Muscle of leg (tissue), 16 donors: ENCODE measurements at places on chromosomes 2 and 18. TPM values are rescaled to one million over a fixed set of nuclear protein-coding genes. Genes with fewer than 3 reads are reported as not detected.

Gene CNTNAP5
- polyA plus RNA-seq = 0.32 TPM

Gene DCDC2C
- not detected for polyA plus RNA-seq

Gene LONRF2
- 0.80 TPM for polyA plus RNA-seq

Gene GRP
- polyA plus RNA-seq = 0.23 TPM

Gene TLX2
- not detected for polyA plus RNA-seq

Gene CDKL4
- polyA plus RNA-seq = 0.29 TPM

Gene UNC50
- polyA plus RNA-seq = 32.9 TPM

Gene AGAP1
- 23.7 TPM for polyA plus RNA-seq

Gene AQP12B
- polyA plus RNA-seq = 1.6 TPM

DNA sequence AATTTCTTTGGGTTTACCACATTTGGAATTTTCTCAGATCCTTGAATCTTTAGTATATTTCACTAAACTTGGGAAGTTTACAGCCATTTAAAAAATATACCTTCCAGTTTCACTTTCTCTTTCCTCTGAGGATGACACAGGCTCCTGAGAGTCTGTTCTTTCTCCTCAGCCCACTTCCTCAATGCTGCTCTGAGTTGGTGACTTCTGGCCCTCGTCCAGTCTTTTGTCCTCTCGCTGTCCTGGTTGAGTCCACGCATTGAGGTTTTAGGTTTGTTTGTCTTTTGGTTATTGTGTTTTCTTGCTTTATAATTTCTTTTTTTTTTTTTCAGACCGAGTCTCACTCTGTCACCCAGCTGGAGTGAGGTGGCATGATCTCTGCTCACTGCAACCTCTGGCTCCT is 40.7 kb upstream of the GALR1 start:
- peak; percentile 71 for DNase-seq
- peaks cover 30% of the 10 kb centered on the region for H3K4me1 ChIP-seq
- H3K4me3 ChIP-seq = no peak overlapping the region
- no peaks in the 10 kb centered on the region for H3K27me3 ChIP-seq
- peak overlapping the region; percentile 62 for H3K27ac ChIP-seq
- H3K36me3 ChIP-seq = no peaks in the 10 kb centered on the region

DNA sequence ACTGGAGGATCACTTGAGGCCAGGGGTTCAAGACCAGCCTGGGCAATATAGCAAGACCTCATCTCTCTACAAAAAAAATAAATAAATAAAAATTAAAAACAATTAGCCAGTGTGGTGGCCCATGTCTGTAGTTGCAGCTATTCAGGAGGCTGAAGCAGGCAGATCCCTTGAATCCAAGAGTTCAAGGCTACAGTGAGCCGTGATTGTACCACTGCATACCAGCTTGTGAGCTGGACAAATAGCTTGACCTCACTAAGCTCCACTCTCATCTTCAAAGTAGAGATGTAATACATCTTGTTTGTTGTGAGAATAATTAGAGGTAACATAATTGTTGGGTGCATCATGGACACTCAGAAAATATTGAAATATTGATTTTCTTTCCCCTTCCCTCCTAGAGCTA is 31.1 kb upstream of the MAPRE2 start:
- no peaks in the 10 kb centered on the region for H3K4me1 ChIP-seq
- no peaks in the 10 kb centered on the region for H3K27me3 ChIP-seq
- no peak overlapping the region for H3K4me3 ChIP-seq
- H3K36me3 ChIP-seq = no peaks in the 10 kb centered on the region
- DNase-seq = no peak

DNA sequence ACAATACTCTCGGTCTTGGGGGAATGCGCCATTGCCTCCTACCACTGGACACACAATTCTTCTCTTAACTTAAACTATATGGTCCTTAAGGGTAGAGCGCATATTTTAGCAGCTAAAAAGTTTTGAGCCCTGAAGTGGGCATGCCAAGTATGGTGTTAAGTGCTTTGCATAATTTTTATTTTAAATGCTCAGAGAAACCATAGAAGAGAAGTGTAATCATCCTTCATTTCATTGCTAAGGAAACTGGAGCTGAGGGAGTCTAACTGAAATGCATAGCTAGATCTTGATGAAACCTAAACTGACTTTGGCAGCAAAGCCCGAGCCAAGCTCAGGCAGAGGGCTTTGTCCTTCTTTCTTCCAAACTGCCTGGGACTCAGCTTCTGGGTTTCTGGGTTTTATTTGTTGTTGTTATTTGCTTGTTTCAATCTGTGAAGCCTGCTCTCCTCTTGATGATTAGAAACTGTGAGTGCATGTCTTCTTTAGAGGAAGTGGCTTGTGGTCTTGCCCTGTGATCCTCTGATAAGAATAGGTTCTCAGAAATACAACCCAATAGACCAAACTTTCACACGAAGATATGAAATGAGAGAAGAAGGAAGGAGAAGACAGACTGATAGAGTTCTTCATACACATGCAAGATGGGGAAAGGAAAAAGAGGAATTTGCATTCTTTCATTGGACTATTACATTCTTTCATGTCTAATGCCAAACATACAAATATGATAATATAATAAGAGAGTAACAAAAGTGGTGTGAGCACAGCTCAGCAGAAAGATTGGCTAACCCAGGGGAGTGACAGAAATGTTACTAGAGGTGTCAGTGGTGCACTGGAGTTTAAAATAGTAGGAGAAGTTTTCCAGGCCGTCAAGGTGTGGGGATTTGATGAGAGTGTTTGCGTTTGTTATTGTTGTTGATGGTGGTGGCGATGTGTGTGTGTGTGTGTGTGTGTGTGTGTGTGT is 7.5 kb upstream of the RNF144A start:
- H3K4me1 ChIP-seq = no peaks in the 10 kb centered on the region
- no peak overlapping the region for H3K4me3 ChIP-seq
- H3K36me3 ChIP-seq = no peaks in the 10 kb centered on the region
- no peak for DNase-seq
- no peaks in the 10 kb centered on the region for H3K27me3 ChIP-seq

GRCh38 chr2:177636672-177637071 is 244.1 kb downstream of the AGPS start:
- no peaks in the 10 kb centered on the region for H3K36me3 ChIP-seq
- no peaks in the 10 kb centered on the region for H3K27me3 ChIP-seq
- no peak overlapping the region for H3K27ac ChIP-seq

GRCh38 chr2:102470168-102470567 is 2.9 kb upstream of the SLC9A4 start:
- no peak overlapping the region for H3K27ac ChIP-seq
- DNase-seq = no peak
- no peaks in the 10 kb centered on the region for H3K27me3 ChIP-seq

DNA sequence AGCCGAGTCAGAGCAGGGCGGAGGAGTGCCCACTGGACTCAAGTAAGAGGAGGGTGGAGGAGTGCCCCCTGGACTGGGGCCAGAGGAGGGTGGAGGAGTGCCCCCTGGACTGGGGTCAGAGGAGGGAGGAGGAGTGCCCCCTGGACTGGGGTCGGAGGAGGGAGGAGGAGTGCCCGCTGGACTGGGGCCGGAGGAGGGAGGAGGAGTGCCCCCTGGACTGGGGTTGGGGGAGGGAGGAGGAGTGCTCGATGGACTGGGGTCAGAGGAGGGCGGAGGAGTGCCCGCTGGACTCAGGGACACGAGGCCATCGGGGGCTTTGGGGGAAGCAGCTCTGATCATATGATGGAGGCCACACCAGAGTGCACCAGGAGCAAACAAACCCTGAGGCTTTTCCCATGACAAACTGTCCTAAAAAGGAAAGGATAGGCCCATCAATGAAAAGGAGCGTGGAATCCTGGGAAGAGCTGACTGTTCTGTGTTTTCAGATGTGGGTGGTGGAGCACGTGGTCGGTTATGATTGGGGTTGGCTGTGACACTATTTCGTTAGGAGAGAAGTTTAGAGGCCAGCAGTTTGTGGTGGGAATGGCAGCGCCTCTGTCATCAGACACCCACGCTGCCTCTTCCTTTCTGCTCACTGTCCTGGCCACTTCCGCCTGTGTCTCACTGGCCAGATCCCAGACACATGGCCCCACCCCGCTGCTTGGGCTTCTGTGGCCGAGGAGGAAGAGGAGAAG is 24.5 kb upstream of the HPCAL1 start:
- peaks cover 9% of the 10 kb centered on the region for H3K27me3 ChIP-seq
- DNase-seq = peak; percentile 71
- H3K4me3 ChIP-seq = no peak overlapping the region
- H3K27ac ChIP-seq = peak overlapping the region; percentile 35

GRCh38 chr2:74712223-74713053 is 58.4 kb downstream of the SEMA4F start:
- peaks cover 3% of the 10 kb centered on the region for H3K4me1 ChIP-seq
- peaks cover 12% of the 10 kb centered on the region for H3K27me3 ChIP-seq
- no peaks in the 10 kb centered on the region for H3K36me3 ChIP-seq
- no peak overlapping the region for H3K4me3 ChIP-seq

- no peak for DNase-seq
- no peaks in the 10 kb centered on the region for H3K27me3 ChIP-seq
- H3K4me3 ChIP-seq = no peak overlapping the region
- H3K36me3 ChIP-seq = no peaks in the 10 kb centered on the region
Measured at GRCh38 chr18:9696112-9696511, 12.0 kb upstream of the RAB31 start.

- H3K27me3 ChIP-seq = no peaks in the 10 kb centered on the region
- H3K27ac ChIP-seq = no peak overlapping the region
- H3K4me3 ChIP-seq = no peak overlapping the region
- H3K36me3 ChIP-seq = peaks cover 5% of the 10 kb centered on the region
- no peak for DNase-seq
Measured at GRCh38 chr2:127650041-127650784, 4.3 kb downstream of the GPR17 start.
